Activated CD8-positive, alpha-beta memory T cell treated with anti-CD3 and anti-CD28 coated beads for 1 hour (primary cell): ENCODE measurements at places on chromosomes 4 and X.

DNA sequence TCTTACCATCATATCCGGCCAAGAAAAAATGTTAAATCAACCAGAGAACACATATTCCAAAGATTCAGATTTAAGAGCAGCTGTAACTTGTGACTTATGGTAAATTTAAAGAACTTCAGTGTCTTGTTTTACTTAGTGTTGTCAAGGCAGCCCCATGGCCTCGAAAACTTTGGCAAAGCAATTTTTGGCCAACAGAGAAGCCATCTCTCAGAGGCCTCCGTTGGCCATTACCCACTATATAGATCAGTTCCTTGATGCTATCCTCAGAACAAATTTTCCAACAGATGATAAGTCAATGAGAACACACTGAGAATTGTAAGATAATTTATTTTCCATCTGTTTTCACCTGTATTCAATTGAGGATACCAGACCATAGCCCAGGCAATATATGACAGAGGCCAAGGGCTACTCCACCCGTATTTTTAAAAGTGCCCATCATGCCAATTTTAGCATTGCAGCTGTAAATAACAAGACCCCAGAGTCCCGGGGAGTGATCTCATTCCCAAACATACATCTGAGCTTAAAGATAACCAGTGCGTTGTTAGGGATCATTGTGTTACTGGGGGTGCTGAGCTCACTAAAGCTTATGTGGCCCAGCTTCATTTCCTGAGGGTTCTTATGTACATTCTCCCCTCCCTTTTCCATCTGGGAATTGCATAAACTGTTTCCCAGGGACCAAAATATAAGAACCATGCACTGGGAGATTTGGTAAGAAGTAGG lies 50.0 kb upstream of the PDHA1 start:
- DNase-seq: no peak

DNA sequence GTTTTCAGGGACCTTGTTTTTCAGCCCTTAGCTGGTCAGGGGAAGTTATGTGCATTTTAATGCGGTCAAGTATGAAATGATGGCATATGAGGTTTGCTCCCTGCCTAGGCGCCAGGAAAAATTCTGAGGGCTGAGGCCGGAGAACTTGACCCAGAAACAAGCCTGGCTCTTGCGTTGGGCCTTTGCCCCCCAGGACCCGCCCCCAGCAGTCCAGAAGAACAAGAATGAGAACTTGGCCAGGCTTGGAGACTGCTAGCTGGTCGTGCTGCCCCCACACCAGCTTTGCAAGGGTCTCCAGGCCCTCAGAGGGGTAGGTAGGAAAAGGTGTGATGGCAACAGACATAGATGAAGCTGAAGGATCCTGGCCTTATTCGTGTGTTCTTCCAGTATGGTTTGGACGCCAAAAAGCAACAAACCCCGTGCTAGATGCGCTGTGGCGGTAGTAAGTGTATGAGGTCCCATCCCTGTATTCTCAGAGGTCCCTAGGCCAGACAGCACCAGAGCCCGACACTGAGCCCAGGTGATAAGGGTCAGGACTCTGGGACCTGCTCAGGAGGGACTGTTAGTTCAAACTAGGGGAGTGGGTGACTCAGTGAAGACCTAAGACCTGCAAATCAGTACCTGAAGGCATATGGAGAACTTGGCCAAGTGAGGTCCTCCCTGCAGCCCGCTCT lies 10.5 kb downstream of the NKX3-2 start:
- no peak for DNase-seq

DNA sequence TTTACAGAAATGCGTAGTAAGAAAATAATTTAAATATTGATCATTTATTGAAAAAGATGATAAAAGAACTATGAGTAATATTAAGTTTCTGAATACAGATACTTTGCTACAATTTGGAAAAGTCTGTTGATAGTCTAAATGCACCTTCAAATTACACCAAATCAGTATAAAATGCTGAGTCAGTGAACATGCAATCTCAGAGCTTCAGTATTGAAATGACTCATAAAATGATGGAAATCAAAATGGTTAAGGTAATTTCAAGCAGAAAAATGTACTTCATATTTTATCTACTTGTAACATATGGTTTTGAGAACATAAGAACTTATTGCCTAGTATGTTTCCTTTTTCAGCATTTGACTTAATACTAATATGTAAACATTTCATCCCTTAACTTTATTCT lies 448.2 kb downstream of the PCDH10 start:
- DNase-seq: no peak

- no peak for DNase-seq
These were observed 796.5 kb upstream of the SLIT2 start for GRCh38 chr4:19455196-19455595.

- no peak for DNase-seq
These were observed 32.8 kb downstream of the ACOX3 start for GRCh38 chr4:8407756-8408155.

GRCh38 chr4:8911316-8912088 lies 39.9 kb upstream of the HMX1 start:
- DNase-seq: no peak

DNA sequence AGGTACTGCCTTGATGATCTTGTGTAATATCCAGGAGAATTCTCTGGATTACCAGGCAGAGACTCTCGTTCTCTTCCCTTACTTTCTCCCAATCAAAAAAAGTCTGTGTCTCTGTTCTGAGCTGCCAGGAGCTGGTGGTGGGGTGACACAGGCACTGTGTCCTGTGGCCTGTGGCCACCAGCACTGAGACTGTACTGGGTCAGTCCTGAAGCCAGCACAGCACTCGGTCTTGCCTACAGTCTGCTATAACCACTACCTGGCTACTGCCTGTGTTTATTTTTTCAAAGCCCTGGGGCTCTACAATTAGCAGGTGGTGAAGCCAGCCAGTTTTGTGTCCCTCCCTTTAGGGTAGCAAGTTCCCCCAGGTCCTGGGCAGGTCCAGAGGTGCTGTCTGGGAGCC lies 331.1 kb upstream of the MAGEB18 start:
- no peak for DNase-seq

GRCh38 chr4:7189475-7190277 lies 2.7 kb upstream of the SORCS2 start:
- no peak for DNase-seq

DNA sequence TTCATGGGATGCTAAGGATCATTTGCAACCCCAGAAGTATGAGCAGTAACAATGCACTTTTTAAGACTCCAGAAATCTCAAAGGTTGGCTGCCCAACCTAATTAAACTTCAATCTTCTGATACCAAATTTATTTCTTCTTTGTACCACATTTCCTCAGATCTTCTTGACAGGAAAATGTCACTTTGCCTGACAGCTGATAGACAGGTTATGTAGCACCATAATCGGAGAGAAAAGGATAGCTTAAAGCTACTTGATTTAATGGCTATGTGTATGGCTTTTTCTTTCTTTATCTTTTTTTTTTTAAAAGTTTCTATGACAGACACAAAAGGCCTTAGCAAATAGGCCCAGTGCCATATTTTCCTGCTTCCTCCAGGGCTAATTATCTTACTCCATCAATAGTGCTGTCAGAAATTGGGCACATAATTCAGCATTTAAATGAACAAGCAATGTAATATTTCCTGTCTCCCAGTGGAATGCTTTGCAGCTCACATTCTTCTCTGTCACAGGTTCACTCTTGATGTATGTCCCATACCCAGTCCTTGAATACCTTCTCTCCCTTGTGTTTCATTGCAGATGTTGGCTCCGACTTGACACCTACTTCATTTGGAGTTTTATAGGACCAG lies 795.7 kb downstream of the ADGRL3 start:
- DNase-seq: no peak

DNA sequence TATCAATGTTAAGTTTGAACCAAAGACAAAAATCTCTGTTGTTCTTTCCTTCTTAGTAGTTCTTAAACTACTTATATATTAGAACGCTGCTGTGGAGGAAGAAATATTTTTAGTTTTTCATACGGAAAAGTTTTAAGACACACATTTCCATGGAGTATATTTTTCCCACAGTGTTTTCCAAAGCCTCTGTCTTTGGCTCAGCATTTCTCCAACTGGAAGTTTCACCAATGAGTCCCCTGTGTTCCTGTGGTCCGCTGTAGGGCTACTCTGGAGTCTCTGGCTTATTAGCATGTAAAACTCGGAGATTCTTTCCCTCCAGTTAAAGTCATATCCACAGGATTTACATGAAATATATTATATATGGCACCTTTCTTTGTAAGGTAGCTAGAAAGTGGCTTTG lies 249.0 kb downstream of the CBR4 start:
- no peak for DNase-seq

DNA sequence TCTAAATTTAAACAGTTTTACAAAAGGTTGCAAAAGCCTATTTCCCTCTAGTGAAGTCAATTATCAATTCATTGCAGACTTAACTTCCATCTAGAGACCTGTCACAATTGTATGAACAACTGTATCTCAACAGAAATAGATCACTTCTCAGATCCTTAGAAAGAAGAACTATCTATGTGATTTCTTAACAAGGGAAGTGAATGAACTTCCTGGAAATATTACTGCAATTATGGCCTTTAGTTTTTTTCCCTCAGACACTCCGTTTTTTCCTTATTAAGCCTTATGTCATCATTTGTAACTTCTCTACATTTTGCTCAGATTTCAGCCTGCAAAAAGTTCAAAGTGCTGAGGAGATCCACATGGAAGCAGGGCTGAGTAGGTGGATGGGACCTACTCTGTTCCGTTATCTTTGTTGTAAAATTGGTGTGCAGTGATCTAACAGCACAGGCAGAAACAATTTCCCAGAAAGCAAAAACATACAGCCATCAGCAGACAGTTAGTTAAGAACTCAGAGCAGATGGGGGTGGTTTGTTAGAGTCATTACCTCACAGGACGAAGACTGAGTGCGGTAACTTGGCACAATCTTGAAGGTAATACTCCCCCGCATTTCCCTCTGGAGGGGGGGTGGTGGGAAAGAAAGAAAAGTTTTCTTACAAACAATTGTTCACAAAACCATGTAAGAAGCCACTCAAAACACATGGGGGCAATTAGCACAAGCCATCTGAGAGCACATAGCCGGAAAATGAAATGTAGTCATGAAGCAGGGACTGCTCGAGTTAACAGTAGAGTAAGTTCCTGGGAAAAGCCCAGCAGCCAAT lies 112.3 kb downstream of the NYX start:
- no peak for DNase-seq

GRCh38 chr4:13056630-13057189 lies 427.4 kb downstream of the RAB28 start:
- no peak for DNase-seq

DNA sequence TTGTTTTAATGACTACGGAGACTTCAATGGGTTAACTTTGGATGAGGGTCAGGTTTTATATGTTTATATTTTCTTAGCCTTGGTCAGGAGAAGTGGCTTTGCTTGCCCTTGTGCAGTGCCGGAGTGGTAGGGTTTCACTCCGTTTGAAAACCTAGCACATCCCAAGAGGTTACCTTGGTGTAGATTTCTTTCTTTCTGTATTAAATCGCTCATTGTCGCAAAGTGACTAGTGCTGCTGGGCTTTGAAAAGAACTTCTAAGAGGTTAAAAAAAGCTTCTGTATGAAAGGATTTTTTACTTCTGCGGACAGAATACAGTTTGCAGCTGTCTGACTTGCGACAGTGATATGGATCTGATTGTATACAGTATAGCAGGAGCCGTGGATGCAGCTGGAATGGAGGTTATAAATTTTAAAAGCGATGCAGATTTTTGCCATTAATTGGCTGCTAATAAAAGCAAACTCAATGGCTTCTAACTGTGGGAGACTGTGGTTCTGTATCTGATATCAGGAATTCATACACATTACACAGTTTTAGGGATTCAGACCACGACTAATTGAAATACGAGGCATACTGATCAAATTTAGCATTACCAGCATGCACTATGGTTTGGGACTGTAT lies 340.9 kb upstream of the PITX2 start:
- no peak for DNase-seq

DNA sequence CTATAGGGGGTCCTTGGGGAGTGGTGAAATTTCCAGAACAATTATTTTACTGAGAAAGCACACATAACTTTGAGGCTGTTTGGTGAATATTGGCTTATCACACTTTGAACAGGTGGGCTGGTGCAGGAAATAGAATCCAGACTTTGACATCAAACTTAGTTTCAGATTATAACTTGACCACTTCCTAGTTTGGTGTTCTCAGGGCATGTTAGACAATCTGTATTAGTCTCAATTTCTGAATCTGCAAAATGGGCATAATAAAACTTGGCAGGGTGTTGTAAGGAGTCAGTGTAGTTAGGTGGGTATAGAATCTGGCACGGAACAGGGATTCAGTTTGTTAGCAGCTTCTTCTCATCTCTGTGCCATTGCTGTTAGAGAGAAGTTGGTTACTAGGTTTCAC lies 43.3 kb upstream of the MBNL3 start:
- no peak for DNase-seq

- DNase-seq: no peak
These were observed 11.5 kb downstream of the HAND2 start for GRCh38 chr4:173518425-173519102.

GRCh38 chr4:139300431-139301112 lies 733 bp upstream of the NAA15 start:
- DNase-seq: no peak

DNA sequence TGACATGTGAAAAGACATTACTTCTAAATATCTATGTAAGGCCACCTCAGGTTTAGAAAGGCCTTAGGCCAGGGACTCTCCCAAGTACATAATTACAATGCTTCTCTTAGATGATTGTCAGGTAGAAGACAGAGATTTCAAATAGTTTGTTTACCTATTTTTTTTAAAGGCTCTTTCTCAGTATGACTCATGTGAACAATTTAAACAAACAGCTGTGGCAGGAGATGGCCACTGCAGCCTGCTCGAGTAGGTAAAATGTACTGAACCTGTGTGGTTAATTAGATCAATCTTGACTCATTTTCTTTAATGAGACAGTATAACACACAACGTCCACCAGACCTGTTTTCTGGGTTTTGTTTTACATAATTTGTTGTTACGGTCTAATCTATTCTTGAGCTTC lies 50.2 kb downstream of the LEF1 start:
- no peak for DNase-seq

- no peak for DNase-seq
These were observed 56.0 kb downstream of the GPR82 start for GRCh38 chrX:41779941-41780340.

DNA sequence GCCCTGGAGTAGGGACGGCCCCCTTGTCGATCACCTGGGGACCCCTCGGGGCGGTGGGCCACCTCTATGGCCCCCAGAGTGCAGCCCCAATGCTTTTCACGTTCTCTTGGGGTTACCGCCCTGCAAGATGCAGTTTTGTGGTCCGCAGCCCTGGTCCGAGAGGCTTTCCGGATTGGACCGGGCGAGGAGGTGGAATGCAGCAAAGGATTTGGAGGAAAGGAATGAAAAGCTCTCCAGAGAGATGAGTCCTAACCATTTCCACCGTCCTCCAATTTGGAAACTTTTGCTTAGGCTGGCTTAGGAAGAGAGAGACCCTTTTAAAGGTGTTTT lies 601 bp downstream of the SLC25A43 start:
- no peak for DNase-seq

- DNase-seq: no peak
These were observed 19.7 kb upstream of the AMELX start for GRCh38 chrX:11273544-11273943.

GRCh38 chr4:83012200-83012686 lies 1.6 kb upstream of the LIN54 start:
- peak; percentile 2 for DNase-seq

GRCh38 chrX:50202539-50202938 lies 1.7 kb upstream of the AKAP4 start:
- no peak for DNase-seq

GRCh38 chrX:119736206-119736764 lies 22.1 kb upstream of the SOWAHD start:
- DNase-seq: no peak
